ENCODE measurements at places on chromosomes 5 and 9.

DNA sequence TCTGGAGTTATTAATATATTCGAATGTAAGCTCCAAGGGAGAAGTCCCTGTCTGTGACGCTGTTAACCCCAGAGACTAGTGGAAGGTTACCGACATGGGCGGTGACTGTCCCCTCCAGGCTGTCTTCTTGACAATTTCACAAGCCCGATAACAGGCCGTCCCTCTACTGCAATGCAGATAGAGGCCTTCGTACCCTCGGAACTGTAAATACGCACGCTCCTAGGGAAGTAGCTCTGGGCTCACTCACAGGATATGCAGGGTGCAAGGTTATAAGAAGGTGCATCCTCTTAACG, 680 bp upstream of the RFK start:
- peak; percentile 3 for DNase-seq

GRCh38 chr9:125969462-125969861, 222.3 kb downstream of the PBX3 start:
- no peak for DNase-seq

DNA sequence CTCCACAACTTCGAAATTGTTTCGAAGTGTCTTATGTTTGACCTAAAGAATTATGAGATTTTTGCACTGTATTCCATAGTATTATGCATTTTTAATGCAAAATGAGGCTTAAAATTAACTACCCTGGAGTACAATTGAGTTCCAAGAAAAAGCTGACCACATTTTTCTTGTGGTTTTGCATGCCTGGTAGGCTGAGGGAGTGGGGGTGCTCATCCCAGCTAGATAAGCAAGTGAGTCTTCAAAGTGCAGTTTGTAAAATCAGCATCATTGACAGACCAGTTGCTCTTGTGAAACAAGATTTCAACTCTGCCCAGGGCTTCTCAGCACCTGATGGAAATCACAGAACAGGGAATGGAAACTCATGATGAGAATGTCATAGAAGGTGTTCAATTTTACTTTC, 17.0 kb upstream of the NDUFS4 start:
- DNase-seq, result no peak

DNA sequence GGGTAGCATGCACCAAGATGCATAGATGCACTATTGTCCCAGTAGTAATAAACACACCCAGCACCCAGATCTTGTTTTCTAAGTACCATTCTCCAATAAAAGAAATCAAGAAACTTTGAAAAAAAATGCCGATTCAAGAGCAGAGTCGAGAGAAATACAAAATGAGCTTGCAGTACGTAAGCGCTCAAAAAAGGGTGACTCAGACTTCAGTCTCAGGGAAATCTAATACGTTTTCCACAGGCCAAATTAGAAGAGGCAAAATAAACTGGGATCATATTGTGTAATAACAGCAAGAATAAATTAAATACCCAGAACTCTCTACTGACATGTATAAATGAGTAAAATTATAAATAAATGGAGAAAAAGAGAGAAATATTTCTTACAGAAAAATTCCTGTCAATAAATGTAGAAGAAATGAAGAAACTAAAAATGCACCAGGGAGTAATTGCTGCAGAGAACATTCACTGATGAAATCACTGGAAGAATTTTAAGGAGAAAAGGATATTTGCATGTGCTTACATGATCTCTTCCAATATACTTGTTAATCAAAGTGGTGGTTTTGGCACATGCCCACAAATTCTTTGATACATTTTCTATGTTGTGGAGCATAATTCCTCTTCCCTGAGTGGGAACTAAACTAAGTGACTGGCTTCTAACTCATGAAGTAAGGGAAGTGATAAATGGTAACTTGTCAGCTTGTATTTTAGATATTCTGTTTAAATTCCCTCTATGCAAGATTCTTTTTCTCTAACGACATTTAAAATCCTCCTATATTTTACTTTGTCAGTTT, 567.6 kb upstream of the ADAMTS16 start:
- DNase-seq, result no peak

DNA sequence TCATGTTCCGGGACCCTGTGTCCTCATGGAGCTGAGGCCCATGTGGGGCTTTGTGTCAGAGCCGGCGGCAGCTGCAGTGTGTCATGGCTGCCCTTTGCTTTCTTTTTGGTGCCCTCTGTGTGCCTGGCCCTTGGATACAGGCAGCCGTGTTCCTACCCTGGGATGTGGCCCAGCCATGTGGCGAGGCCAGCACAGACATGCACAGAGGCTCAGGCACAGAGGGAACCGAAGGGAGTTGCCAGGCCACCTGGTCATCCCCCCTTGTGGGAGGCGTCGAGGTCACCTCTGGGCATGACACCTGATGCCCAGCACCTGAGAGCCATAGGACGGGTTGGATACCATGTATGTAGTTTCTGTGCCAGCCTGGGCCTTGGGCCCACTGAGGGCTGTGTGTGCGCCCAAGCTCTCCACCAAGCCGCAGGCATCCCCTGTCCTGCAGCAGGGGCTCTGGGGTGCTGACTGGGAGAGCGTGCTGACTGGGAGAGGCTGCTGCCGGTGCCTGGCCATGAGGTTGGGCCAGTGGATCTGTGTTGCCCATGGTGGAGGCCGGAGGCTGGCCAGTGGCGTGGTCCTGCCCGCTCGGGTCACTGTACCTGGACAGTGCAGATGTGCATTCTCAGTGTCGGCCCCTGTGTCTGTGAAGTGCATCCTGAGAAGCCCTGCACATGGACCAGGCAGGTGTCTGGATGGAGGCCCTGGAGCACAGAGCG, 4.8 kb downstream of the NKD2 start:
- no peak for DNase-seq

- DNase-seq, result no peak
Observed at GRCh38 chr9:124602204-124602603, 95.0 kb upstream of the NR5A1 start.

GRCh38 chr5:149265597-149265996, 6.1 kb upstream of the AFAP1L1 start:
- DNase-seq, result no peak

- DNase-seq, result no peak
Observed at GRCh38 chr5:103910011-103910410, 347.4 kb upstream of the NUDT12 start.

GRCh38 chr9:72476617-72477437, 44.6 kb upstream of the TMC1 start:
- DNase-seq, result no peak

DNA sequence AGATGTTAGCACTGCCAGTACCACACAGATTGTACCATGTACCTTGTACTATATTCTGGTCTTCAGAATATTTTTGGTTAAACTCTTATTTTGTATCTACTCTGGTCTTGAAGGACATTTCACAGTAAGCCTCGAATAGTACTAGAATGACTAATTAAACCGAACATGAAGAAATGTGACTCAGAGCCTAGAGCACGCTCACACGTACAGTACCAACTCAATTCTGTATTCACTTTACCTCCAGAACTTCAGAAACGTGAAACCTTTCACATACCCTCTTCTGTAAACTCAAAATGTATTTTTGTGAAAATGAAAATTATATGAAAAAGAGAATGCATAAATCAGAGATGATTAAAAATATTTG, 112.8 kb downstream of the MVB12B start:
- DNase-seq, result no peak

- no peak for DNase-seq
Observed at GRCh38 chr5:34455098-34455497, 201.0 kb upstream of the RAI14 start.

DNA sequence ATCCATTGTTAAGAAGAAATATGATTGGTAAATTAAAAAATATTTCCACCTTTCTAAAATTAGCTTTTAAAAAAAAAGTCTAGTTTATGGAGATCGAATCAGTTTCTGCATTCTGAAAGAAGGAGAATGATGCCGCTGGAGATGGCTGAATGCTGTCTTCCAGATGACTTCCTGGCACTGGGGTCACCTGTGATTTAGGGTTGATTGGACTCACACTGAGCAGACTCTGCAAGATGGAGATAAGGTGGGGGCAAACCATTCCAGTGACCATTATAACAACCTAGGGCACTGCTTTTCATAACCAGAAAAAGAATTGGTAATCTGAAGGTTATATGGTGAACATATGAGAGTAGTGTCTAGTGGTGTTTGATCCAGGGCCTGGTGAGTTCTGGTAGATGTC, 40.8 kb downstream of the RHOBTB3 start:
- no peak for DNase-seq

- DNase-seq, result no peak
Observed at GRCh38 chr9:114434878-114435311, 47.1 kb upstream of the AKNA start.

DNA sequence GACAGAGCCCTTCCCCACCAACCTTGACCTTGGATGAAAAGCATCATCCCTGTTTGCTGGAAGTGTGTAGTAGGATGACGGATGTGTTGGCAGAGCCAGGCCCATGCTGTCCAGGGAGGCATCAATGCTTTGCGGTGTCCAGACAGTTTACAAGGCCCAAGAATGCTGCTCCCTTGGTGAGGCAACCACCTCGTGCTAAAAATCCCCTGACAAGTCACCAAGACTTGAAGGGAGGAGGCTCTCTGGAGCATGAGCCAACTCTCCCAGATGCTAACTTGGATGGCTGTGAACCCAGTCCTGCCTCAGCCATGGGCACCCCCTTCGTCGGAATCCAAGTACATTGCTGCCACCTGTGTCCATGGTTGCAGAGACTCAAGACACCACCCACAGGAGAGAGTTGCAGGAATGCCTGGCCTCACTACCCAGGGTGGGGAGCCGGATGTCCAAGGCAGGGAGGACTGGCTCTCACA, 9.5 kb upstream of the NKD2 start:
- DNase-seq, result no peak

DNA sequence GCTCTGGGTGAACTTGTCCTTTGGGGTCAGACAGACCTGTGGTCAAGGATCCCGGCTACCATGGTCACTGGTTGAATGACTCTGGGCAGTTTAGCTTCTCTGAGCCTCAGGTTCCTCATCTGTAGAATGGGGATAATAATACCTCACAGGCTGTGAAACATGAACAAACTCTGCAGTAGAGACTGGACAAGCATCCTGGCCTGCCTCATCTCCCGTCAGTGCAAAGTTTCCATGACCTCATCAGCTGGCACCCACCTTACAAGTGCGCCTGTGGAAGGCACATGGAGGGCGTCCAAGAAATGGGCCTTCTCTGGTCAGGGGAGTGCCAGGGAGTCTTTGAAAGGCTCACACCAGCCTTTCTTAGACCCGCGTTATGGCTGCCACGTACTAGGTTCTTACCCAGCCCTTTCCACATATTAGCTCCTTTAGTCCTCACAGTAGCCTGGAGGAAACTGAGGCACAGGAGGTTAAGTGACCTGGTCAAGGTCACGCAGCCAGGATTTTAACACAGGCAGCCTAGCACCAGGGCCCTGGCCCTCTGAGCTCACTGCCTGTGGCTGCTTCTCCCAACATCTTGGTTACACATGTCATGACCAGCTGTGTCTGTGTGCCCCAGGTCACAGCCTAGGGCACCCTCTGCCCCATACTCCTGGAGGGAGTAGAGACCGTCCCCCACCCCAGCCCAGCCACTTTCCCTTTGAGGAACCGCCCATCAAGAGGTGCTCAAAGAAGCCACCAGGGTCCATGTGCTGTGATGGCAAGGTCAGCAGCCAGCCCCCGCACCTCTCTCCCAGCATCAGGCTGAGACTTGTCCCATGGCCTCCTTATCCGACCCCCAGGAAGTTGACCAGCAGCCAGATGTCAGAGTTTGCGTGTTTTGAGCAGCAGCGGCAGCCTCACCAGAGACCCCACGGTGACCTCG, 39.4 kb upstream of the RPL26L1 start:
- no peak for DNase-seq

GRCh38 chr5:53820119-53820801, 259.8 kb downstream of the NDUFS4 start:
- no peak for DNase-seq

DNA sequence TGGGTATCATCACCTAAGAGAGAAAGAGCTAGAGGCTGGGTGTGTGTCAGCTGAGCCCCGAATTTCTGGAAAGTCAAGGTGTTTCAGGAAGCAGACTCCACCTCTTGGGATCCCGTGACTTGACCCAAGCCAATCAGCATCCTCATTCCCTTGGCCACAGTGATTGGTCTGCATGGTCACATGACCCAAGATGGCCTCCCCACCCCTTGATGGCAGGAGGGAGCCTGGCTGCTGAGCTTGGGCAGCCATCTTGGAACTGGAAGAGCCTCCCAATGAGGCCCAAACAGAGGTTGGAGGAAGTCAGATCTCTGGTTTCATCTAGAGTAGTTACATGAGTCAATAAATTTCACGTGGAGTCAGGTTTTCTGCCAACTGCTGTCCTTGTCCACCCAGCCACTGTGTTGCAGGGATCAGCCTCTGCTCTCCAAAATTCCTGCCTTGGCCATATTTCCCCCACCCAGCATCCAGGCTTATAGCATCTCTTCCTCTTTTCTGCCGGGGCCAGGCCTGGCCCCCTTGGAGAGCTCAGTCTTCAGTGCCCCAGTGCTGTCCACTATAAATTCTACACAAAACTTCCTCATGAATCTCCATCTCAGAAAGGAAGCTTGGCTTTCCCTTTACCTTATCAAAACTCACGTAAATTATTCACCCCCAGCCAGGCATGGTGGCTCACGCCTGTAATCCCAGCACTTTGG, 17.2 kb upstream of the SUSD3 start:
- DNase-seq, result no peak
